ENCODE measurements at places on chromosomes 6 and 20.

GRCh38 chr6:126535138-126535537 is 195.2 kb downstream of the CENPW start:
- no peak for DNase-seq

DNA sequence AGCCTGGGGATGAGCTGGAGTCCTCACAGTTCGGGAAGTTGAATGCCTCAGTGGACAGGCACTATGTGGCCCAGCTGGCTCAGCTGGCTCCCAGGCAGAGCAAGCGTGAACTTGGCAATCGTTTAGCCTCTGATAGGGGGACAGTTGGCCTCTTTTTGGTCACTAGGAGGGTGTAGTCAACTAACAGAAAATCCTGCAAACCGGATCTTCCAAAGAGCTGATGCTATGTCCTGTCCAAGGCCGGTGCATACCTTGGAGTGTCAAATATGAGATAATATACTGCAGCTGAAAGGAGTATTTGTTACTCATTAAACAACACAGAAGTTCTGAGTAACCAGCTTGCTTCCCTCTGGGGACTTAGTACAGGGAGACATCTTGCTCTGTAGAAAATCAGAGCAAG is 126.2 kb upstream of the EXOC2 start:
- DNase-seq: no peak

- no peak for DNase-seq
These were observed 45.3 kb downstream of the B4GALT5 start for GRCh38 chr20:49668181-49668877.

DNA sequence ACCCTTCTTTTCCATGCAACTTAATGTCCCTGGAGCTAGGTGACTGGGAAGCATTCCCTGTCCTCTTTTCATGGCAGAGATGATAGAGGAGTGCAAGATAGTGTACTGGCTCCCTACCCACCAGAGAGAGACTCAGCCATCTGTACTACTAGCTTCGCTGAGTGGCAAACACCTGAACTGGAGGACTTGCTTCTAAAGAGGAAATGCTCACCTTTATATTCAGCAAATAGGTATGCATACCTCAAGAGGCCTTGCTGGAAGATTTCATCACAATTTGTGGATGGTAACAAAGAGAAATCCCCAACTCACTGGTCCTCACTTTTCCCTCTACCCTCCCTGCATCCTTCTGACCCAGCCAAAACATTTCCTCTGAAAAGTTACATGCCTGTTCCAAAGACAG is 124.1 kb downstream of the FOXA2 start:
- no peak for DNase-seq

GRCh38 chr6:28399350-28400121 is at the start of gene ZSCAN12:
Gene ZSCAN12 (minus strand): TSS chr6:28399747. CDS start chr6:28398405, 1,342 bp downstream.
- peak; percentile 92 for DNase-seq

GRCh38 chr6:28589234-28589956 is 63.7 kb downstream of the GPX5 start:
- peak; percentile 93 for DNase-seq

DNA sequence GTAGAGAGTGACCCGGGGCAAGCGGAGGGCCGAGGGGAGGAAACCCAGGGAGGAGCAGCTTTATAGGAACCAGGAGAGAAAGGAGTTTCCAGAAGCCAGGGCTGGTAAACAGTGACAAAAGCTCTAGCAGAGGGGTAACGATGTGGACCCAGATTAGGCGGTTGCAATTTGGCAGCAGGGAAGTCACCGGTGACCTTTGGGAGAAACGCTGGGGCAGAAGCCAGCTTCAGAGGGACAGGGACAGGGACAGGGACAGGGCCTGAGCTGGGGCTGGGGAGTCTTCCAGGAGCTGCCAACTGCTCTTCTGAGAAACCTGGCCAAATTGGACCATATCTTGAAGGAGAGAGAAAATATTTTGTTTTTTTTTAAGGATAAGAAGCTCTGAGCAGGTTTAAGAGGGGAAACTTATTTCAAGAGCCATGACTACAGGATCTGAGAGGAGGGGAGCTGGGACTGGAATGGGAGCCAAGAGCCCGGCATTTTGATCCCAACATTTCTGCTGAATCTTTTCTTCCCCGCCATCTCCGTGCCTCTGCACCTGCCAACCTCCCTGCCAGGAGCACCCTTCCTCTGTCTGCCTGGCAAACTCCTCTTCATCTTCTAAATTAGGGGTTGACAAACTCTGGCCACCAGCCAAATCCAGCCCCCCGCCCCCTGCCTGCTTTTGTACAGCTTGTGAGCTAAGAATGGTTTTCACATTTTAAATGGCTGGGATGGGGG is 22.6 kb upstream of the PREX1 start:
- no peak for DNase-seq

- no peak for DNase-seq
These were observed 6.2 kb downstream of the BEND6 start for GRCh38 chr6:56961151-56961550.

- no peak for DNase-seq
These were observed 66.6 kb downstream of the AFG1L start for GRCh38 chr6:108361312-108361932.

DNA sequence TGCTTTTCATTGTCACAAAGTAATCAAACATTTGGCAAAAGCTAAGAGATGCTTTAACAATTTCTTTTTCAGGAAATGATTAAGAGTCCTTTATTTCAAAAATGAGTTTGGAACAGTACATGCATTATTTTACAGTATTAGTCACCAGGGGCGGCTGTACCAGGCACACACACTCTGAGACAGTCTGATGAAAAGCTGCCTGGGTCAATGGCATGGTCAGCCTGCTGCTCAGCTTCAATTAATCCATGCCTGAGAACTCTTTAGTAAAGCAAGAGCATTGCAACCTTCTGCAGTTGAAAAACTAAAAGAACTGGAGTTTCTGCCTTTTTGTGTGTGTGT is 105.5 kb downstream of the TULP4 start:
- peak; percentile 77 for DNase-seq

- no peak for DNase-seq
These were observed 9.5 kb downstream of the TAAR2 start for GRCh38 chr6:132614554-132614953.

DNA sequence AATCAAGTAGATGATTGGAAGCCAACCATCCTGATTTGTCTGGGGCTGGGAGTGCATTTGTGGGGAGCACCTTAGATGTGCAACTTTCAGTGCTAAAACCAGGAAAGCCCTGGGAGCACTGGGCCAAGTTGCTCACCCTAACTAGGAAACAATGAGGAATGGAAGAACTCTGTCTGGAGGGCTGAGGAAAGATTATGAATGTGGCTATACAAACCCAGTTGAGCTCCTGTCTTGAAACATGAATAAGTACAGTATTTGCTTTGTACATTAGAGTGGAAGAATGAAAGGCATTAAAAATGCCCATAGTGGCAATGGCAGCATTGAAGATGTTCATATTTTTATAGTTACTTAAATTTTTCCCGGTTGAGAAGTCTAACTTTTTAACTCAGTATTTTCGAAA is 121.1 kb downstream of the HDGFL1 start:
- no peak for DNase-seq

GRCh38 chr20:60187683-60188082 is 229.5 kb downstream of the CDH26 start:
- DNase-seq: no peak

GRCh38 chr20:21272679-21273078 is 30.5 kb upstream of the XRN2 start:
- no peak for DNase-seq

DNA sequence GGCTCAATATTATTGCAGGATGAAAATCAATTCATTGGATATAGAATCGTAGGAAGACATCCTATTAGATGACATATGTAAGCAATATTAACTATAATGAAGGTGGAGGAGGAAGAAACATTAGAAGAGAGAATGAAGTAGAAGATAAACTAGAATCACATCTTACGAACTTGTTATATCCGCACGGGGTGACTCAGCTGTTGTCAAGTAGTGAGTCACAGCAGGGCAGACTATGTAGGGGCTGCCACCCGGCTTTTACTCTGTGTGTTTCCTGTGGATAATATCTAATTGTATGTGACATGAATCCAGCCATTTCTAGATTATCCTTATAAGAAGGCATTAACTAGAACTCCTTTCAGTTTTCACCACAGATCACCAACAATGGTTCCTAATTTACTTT is 520.2 kb downstream of the DOK5 start:
- DNase-seq: no peak

- peak; percentile 11 for DNase-seq
These were observed 61.6 kb downstream of the SNAP25 start for GRCh38 chr20:10280018-10280908.

GRCh38 chr20:11755071-11755841 is 162.4 kb upstream of the BTBD3 start:
- DNase-seq: no peak

GRCh38 chr6:129006724-129007514 is 124.0 kb downstream of the LAMA2 start:
- DNase-seq: peak; percentile 3

DNA sequence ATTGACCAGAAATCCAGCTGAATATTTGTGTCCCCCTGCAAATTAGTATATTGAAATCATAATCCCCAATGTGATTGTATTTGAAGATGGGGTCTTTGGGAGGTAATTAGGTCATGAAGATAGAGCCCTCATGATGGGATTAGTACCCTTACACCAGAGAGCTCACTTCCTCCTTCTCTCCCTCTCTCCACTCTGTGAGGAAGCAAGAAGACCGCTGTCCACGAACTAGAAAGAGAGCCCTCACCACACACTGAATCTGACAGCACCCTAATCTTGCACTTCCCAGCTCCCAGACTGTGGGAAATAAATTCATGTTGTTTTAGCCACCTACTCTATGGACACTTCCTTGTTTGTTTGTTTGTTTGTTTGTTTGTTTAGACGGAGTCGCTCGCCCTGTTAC is 11.9 kb upstream of the PLAGL1 start:
- DNase-seq: no peak

- DNase-seq: no peak
These were observed 831.8 kb downstream of the EPHA7 start for GRCh38 chr6:92587525-92587924.

DNA sequence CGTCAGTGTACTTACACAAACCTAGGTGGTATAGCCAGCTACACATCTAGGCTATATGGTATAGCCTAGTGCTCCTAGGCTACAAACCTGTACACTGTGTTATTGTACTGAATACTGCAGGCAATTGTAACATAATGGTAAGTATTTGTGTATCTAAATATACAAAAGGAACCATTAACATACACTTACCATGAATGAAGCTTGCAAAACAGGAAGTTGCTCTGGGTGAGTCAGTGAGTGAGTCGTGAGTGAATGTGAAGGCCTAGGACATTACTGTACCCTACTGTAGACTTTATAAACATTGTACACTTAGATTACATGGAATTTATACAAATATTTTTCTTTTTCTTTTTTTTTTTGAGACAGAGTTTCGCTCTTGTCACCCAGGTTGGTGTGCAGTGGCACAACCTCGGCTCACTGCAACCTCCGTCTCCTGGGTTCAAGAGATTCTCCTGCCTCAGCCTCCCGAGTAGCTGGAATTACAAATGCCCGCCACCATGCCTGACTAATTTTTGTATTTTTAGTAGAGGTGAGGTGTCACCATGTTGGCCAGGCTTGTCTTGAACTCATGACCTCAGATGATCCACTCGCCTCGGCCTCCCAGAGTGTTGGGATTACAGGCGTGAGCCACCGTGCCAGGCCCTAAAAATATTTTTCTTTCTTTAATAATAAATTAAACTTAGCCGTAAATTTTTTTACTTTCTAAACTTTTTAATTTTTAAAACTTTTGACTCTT is 15.4 kb upstream of the KIAA1755 start:
- DNase-seq: peak; percentile 85

GRCh38 chr20:2599288-2600006 is 53.0 kb upstream of the NOP56 start:
- DNase-seq: no peak

DNA sequence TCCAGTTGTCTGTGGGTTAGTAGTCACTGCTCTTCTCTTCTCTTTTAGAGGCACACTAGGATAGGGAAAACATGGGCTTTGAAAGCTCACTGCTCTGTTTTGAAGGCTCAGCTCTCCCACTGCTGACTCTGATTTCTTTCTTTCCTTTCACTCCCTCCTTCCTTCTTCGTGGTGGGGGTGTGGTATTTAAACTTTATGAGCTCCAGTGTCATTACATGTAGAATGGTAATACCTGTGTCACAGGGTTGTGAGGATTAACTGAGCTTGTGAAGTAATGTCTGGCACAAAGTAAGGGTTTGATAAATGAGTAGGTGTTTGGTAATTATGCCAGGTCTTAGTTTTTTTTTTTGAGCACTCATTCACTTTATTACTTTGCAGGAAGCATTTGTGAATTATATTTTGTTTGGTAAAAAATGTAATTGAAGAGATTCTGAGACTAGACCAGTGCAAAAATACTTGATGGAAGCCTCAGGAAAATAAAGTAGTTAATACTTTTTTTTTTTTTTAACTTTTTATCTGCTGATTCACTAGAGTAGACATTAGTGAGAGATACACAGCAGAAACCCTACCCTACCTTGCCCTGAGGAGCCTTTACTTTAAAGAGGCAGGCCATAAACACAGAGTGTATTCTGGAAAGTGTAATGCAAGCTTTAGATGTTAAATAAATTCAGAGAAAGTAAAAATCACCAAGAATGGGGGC is 17.3 kb downstream of the SMAP1 start:
- DNase-seq: no peak

- no peak for DNase-seq
These were observed 395.9 kb downstream of the CDH26 start for GRCh38 chr20:60354024-60354580.

- no peak for DNase-seq
These were observed 108.6 kb upstream of the MRPS10 start for GRCh38 chr6:42326248-42326647.

DNA sequence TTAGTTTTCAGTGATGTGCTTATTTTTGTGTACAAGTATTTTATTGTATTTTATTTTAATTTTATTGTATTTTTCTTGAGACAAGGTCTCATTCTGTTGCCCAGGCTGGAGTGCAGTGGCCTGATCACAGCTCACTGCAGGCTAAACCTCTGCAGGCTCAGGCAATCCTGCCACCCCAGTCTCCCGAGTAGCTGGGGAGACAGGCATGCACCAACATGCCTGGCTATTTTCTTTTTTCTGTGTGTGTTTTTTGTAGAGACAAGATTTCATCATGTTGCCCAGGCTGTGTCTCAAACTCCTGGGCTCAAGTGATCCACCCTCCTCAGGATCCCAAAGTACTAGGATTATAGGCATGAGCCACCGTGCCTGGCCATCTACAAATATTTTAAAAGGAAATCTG is 146.3 kb downstream of the MANEA start:
- no peak for DNase-seq

DNA sequence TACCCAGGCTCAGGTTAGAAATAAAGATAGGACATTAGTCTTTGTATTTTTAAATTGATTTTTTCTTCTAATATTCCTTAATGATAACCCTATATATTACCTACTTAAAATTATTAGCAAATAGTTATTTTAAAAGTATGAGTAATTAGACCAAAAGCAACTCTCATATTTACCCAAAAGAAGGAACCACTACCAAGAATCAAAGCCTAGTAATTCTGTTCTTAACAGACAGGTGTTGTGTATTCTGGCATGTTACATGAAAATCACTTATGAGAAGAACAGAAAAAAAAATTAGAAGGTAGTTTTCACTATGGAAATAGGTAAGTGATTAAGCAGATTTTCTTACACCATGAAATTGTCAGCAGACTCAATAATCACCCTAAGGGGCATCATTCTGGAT is 105.1 kb downstream of the ATG5 start:
- no peak for DNase-seq

All from fibroblast of pulmonary artery (primary cell).